ENCODE measurements at places on chromosomes 4 and X.

GRCh38 chr4:186021461-186022167, 47.3 kb upstream of the TLR3 start:
- DNase-seq: peak; percentile 68

DNA sequence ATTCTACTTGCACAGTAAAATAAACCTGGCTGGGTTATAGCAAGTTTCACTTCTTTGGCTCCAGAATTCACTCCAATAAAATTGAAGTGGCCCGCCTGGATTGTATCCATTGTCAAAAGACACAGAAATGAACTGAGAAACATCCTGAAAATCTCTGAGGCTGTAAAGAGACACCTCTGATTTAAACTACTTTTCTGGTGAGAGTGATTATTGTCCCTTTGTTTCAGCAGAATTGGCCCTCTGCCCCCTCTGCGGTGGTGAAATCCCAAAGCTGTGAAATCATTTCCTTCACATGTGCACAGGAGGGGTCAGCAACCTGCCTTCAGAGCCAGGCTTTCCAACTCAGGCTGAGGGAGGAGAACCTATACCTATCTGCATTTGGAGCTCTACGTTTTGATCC, 23.0 kb downstream of the GAB3 start:
- DNase-seq: peak; percentile 78

DNA sequence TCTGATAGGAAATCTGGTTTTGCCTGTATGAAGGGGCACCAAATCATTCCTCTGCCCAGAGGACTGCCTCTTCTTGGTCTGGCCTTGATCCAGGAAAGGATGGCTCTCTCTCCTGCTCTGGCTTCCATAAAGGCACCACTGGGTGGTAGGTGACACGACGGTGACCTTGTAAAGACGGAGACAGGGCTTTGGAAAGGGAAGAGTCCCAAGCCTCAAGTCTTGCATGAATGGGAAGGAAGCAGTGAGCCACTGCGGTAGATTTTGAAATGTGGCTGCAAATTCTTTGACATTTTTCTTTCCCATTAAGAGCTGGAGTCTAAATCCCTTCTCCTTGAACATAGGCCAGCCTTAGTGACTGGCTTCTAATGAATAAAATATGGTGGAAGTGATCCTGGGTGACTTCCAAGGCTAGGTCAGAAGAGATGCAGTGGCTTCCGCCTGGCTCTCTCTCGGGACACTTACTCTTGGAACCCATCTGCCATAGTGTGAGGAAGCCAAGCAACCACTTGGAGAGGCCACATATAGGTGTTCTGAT, 347.4 kb downstream of the BCOR start:
- DNase-seq: no peak

GRCh38 chrX:7261672-7262332, 113.8 kb upstream of the PUDP start:
- DNase-seq: no peak

DNA sequence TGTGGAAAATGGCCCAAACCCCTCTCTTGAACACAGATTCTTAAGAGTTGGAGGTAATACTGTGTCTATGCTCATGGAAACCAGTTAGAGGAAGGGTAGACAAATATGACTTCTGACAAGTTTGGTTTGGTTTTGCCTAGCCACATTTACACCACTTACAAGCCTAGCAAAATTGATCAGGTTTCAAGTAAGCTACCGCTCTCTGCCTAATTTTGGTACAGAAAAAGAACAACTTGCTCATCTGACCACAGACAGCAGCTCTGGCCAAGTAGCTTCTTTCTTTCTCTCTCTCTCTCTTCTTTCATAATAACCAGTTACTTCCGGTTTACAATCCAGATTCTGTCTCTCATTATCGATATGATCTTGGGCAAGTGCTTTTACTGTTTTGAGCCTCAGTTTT, 260.0 kb downstream of the GLUD2 start:
- DNase-seq: peak; percentile 3

DNA sequence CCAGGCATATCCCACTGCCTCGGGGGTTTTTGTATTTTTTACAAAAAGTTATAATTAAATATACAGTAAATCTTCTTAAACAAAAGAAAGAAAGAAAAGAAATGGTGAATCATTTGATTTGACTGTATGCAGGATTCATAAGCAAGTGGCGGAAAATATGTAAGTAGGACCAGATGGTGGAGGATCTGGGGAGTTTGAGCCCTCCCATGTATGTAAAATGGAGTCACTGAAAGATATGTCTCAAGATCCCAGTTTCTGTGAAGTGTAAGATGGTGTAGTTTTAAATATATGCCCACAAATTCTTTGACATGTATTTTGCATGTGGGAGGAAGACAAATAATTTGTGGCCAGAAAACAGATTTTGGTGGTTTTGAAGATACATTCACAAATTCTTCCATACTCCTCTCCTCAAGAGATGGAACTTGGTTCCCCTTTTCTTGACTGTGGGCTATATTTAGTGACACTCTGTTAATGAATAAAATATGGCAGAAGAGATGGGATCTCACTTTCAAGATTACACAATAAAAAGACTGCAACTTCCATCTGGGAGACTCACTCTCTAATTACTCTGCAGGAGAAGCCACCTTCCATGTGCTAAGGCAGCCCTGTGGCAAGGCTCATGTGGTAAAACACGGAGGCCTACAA, 133.6 kb upstream of the S100G start:
- no peak for DNase-seq

DNA sequence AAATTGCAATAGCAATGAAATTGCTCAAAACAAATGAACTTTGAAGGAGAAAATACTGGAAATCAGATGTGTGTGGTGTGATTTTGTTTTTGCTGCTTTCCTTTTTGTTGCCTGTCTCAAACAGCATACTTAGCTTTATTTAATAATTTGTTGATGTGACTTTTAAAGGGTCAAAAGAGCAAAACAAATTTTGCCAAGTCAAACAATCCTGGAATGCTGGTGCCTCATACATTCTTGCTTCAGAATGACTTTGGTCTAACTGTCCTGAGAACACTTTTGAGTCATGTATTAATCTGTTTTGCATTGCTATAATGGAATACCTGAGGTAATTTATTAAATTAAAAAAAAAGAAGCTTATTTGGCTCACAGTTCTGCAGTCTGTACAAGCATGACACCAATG, 3.4 kb downstream of the PF4V1 start:
- peak; percentile 83 for DNase-seq

- DNase-seq: peak; percentile 62
These were observed 168.8 kb downstream of the CLCN4 start for GRCh38 chrX:10325611-10326010.

- no peak for DNase-seq
These were observed 88.1 kb upstream of the PLAC1 start for GRCh38 chrX:134746410-134746785.

GRCh38 chr4:119039779-119040178, 95.9 kb upstream of the MYOZ2 start:
- no peak for DNase-seq

DNA sequence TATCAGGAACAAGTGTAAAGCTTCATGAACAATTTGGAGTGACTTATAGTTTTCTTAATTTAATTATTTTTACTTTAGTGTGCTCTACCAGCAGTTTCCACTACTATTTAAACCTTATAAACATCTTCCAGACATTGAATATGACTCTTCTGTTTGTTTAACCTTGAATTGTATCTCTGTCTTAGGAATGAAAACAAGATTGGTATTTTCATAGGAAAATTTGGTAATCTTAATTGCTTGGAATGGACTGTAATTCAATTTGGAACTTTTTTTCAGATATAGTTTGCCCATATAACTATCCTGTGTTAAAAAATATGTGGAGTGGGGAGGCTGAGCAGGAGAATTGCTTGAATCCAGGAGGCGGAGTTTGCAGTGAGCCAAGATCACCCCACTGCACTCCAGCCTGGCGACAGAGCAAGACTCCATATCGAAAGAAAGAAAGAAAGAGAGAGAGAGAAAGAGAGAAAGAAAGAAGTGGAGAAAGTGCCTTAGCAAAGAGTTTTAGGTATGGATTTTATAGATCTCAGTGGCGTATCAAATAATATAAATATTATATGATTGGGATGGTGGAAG, 242.4 kb downstream of the BMPR1B start:
- DNase-seq: no peak

- peak; percentile 60 for DNase-seq
These were observed 9.2 kb upstream of the EIF4E start for GRCh38 chr4:98937986-98938720.

GRCh38 chr4:101347557-101348366, 436 bp upstream of the PPP3CA start:
- peak; percentile 98 for DNase-seq

DNA sequence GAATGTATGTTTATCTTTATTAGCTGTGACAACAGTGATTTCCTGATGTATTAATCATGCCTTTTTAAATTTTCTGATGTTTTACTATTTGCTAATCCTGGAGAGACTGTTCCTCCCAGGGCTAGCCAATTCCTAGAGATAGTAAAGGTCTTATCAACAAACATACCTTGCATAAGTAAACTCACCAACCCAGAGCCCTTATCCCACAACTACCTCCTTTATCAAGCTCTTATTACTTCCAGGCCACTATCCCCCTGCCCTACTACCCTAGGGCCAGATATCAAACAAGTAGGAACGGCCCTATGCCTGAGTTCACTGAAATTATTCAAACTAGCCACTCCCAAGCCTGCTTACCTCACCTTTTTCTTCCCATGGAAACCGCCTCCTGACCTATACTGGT, 58.2 kb upstream of the NPNT start:
- no peak for DNase-seq

DNA sequence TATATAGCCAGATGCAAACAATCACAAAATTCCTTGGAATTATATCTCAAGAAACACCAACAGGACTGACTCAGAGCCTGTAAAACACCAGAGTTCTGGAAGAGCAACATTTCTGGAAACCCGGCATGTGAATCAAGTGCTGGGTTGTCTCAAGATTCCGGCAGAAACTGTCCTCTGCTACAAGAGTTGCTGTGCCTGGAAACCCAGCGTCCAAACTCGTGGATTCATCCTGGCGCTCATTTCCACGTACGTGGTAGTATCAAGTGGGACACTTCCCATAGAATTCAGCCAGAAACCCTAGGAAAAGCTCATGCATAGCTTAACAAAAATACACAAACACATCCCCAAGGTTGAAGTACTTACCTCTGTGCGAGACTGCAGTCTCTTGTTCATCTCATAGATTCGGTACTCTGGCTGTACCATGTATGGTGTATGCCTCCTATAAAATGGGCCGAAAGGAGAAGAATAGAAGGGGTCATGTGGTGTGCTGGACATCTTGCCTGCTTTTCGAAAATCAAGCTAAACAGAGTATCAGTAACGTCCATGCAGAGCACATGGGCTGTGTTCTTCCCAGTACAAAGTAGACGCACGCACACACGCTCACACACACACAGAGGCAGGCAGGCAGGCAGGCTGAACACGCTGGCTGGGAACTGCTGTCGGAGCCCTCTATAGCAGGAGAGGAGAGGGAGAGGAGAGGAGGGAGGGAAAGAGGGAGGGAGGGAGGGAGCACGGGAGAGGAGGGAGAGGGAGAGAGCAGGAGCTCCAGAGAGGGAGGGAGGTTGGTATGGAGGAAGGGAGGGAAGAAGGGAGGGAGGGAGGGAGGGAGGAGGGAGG, at the start of gene LDB2:
Gene LDB2, minus strand, starts transcription at position 655 of the 837 bp plus-strand sequence.
- DNase-seq: peak; percentile 91

- DNase-seq: no peak
These were observed 484 bp downstream of the GALNTL6 start for GRCh38 chr4:171813526-171814250.

GRCh38 chr4:125010796-125011503, 298.4 kb upstream of the ANKRD50 start:
- DNase-seq: no peak

DNA sequence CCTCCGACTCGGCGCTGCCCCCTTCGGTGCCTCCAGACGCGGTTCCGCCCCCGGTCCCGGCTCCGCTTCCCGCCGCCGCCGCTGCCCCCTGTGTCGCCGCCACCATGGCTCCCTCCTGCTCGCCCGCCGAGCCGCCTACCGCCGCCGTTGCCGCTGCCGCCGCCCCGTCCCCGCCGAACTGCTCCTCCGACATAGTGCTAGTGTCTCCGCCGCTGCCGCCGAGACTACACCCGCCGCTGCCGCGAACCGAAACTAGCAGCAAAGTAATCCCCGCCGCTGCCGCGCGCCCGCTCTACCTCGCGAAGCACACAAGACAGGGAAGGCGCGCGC, 340 bp downstream of the HNRNPD start:
- DNase-seq: no peak

DNA sequence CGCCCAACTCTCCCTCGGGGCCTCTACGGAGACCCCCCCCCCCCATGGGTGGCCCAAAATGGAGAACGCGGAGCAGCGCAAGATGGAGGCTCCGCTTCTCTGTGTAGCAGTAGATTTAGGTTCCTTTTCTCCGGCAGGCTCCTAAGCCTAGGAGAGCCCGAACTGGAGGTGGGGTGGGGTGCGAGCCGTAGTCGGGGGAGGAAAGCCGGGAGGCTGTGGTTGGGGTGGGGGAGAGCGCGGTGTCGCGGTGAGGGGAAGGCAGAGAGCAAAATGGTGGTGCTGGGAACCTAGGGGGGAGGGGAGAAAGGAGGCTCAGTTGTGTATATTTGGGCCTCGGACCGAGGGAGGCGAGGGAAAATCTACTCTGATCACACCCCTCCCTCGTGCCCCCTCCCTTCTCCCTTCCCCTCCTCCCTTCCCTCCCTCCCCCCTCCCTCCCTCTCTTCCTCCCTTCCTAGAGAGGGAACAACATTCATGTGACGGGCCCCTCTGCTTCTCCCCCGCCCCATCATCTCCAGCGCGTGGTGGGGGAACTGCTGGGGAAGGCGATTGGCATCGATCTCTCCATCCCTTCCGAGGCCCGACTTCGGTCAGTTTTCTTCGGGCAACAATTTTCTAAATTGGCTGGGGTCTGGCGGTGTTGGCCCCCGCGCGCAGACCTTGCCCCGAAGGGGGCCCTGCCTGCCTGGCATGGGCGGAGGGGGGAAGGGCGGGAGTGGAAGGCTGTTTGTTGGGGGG, at the start of gene STAG2:
Gene STAG2, plus strand, starts transcription at position 439 of the 738 bp plus-strand sequence. CDS start 60,922 bp downstream, outside the sequence.
- peak; percentile 93 for DNase-seq

- DNase-seq: no peak
These were observed 26.2 kb upstream of the GPR78 start for GRCh38 chr4:8553991-8554405.

- DNase-seq: peak; percentile 52
These were observed 1.8 kb downstream of the FRMPD4 start for GRCh38 chrX:12139934-12140611.

- no peak for DNase-seq
These were observed 252.7 kb downstream of the OPHN1 start for GRCh38 chrX:68180579-68180978.

GRCh38 chrX:10859353-10859752, 239.0 kb upstream of the MID1 start:
- no peak for DNase-seq

- DNase-seq: no peak
These were observed 30.8 kb downstream of the DAPP1 start for GRCh38 chr4:99847362-99847976.

- peak; percentile 58 for DNase-seq
These were observed 138.3 kb downstream of the AREG start for GRCh38 chr4:74583089-74583700.

GRCh38 chr4:76803522-76803921, 94.4 kb downstream of the SOWAHB start:
- DNase-seq: peak; percentile 76

DNA sequence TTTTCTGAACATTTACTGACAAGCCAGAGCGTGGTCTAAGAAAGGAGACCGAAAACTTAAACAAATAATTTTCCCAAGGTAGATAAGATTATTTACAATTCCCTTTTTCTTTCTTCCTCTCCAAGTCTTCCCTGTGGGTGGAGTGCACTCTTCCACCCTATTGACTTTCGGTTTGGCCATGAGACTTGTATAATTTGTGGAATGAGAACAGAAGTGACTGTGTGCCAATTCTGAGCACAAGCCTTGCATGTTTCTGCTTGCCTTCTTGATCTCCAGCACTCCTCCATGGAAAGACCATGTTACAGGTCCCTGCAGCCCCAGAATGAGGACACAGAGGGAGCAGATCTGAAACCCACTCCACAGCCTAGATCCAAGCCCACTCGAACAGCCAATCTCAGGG, 150.0 kb upstream of the HPGD start:
- peak; percentile 44 for DNase-seq
